ENCODE measurements at places on chromosomes 7 and 10.

GRCh38 chr7:88401009-88401623 is 94.4 kb upstream of the STEAP4 start:
- DNase-seq = peak; percentile 1

DNA sequence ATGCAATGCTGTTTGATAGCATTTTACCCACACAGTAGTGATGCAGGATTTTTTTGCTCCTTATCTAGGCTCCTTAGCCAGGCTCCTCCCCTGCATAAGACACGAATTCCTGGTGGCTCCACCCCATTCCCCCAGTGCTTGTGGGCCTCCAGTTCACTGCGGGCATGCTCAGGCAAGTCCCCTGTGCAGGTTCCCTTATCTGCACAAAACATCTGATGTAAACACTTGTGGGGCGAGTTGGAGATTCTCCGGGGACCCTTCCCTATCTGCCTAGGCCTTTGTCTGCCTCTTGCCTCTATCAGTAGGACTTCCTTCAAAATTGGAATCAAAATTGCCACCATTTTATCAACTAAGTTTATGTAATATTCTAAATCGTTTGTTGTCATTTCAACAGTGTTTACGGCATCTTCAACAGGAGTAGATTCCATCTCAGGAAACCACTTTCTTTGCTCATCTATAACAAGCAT is 5.4 kb upstream of the STK17A start:
- DNase-seq = no peak

GRCh38 chr10:125149036-125149679 is 11.2 kb downstream of the CTBP2 start:
- no peak for DNase-seq

DNA sequence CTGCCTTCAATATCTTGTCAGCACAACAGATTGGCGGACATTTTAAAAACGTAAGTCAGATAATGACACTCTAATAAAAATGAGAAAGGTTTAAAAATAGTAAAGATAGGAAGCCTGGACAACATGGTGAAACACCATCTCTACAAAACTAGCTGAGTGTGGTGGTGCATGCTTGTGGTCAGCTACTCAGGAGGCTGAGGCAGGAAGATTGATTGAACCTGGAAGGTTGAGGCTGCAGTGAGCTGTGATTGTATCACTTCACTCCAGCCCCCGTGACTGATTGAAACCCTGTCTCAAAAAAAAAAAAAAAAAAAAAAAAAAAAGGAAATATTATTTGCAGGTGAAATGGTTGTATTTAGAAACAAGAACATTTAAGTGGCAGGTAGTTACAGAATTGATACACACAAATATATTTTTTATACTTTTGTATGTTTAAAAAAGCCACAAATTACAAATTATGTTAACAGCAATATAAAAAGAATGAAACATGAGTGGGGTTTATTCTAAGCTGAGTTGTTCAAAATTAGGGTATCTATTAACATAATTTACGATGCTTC is 141.9 kb downstream of the ADK start:
- DNase-seq = no peak

GRCh38 chr7:77484785-77485184 is 52.3 kb upstream of the PTPN12 start:
- no peak for DNase-seq

DNA sequence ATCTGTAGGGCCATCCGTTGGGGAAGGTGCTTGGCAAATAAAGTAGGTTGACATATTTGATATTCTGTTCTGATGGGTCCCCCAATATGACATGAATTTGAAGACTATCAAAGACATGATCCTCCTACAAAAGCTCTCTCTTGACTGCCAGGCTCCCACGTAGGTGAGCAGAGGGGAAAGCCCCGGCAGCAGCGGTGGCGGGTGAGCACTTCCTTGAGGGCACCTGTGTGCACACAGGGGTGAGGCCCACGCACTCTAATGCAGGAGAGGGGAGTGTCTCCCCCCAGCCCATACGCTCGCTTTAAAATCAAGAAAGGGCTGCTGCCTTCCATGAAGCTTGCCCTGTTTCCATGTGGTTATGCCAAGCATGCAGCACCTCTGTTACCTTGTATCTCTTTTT is 100.4 kb downstream of the TAX1BP1 start:
- peak; percentile 41 for DNase-seq

DNA sequence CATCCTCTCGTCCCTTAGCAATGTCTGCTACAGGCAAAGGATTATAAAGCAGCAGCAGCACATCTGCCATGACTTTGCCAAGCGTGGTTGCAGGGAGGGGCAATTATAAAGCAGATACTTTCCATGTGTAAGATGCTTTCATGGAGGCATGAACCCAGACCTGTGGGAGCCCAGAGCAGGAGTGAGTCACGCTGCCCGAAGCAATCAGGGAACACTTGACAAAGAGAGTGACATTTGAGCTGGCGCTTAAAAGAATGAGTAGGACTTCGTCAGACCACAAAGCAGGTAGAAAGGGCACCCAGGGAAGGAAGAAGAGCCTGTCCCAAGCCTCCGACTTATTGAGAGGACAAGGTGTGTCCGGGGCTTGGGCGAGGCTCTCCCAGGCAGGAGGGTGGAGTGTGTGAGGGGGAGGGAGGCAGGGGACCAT is 147.2 kb downstream of the MYOF start:
- peak; percentile 26 for DNase-seq

GRCh38 chr7:96248405-96248804 is 73.5 kb downstream of the SLC25A13 start:
- DNase-seq = no peak

DNA sequence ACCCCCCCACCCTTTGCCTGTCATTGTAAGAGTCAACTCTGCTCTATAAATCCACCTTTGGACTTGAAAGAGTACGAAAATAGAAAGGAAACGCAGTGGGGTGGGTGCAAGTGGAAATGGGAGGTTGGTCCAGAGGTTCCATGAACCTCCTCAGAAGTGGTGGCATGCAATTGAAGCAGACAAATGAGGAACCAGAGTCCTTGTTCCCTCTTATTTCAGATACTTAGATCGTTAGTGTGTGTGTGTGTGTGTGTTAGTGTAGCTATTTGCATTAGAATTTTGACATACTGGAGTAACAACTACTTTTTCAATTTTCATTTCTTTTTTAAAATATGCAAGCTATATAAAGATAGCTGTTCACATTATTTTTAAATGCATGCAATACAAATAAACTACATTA is 18.1 kb upstream of the TFAM start:
- DNase-seq = no peak

Data from stimulated activated CD4-positive, alpha-beta T cell treated with anti-CD3 and anti-CD28 coated beads, Interleukin-15, amount 100 ng/mL, for 24 hours (primary cell).